ENCODE measurements at places on chromosomes 5 and 9. TPM values are rescaled to one million over a fixed set of nuclear protein-coding genes. Genes with fewer than 3 reads are reported as not detected.

DNA sequence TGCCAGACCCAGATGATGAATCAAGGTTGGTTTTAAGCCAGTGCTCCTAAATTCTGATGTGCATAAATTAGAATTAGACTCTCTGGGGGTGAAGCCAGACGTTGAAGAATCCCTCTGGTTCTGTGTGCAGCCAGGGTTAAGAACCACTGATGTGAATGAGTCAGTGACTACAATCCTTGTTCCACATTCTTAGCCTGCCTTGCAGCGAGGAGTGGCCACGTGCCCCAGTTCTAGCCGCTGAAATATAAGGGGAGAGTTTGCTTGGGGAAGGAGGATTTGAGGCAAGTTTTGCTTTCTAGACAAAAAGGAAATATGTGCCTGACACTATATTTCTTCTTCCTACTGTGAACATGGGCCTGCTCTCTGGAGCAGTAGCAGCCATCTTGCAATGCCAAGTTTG is 34.2 kb upstream of the MSH3 start:
- no peak for DNase-seq

DNA sequence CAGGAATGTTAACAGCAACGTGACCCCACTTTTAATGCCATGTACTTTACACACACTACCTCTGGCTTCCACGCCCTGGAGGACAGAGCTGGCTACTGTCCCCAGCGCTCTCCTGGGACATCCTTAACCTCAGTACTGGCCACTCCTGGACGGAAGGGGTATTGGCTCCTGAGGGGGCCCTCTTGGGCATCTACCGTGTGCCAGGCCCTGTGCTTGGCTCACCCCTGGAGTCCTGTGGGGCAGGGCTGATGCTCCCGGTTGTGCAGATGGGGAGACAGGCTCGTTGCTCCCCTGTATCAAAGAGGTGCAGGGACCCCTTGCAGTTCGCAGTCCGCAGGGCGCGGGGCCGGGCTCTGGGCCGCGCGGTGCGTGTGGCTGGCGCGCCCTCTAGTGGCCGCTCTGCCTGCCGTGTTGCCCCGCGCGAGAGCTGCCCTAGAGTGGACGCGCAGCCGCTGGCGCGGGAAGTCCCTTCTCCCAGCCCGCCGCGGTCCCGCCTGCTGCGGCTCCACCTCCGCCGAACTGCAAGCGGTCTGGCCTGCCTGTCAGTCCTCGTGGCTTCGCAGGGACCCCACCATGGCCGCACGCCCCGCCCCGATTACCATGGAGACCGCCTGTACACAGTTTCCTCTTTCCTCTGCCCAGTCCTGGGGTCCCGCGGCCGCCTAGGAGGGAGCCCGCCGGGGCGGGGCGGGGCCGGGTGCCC is at the start of gene WDR38:
Gene WDR38, plus strand, starts transcription at position 632 of the 703 bp plus-strand sequence. CDS start 72 bp downstream, outside the sequence.
- DNase-seq: peak; percentile 78

GRCh38 chr5:150184990-150185912 is 4.6 kb upstream of the SLC6A7 start:
- no peak for DNase-seq

DNA sequence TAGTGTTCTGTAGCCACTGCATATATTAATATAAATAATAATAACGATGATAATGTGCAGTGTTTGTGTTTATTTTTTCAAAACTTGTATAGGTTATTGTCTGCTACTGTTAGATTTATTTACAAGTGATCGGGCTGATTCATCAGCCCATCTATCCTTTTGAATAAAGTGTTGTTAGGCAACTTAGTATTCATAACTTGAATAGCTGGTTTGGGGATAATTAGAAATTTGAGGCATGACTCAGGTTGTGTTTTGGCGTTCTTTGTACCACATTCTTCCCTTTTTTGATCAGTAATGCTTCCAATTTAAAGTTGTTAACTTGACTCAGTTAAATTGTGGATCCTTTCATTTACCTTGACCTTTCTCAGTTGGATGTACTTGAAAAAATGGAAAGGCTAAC is 69.7 kb downstream of the FOCAD start:
- no peak for DNase-seq

GRCh38 chr9:106879439-106879882 is 16.5 kb downstream of the ZNF462 start:
- no peak for DNase-seq

DNA sequence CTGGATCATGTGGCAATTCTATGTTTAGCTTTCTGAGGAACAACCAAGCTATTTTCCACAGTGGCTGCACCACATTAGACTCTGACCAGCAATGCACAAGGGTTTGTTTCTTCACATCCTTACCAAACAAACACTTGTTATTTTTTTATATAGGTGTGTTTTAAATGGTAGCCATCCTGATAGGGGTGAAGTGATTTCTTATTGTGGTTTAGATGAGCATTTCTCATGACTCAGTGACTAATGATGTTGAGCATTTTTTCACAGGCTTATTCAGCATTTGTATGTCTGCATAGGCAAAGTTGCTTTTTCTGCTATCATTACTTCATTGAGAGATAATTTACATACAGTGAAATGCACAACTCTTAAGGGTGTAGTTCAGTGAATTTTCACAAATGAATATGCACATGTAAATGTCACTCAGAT is 36.0 kb downstream of the ANKRD33B start:
- DNase-seq: no peak

GRCh38 chr5:65927503-65928321 is 1.3 kb downstream of the ERBIN start:
- DNase-seq: no peak

DNA sequence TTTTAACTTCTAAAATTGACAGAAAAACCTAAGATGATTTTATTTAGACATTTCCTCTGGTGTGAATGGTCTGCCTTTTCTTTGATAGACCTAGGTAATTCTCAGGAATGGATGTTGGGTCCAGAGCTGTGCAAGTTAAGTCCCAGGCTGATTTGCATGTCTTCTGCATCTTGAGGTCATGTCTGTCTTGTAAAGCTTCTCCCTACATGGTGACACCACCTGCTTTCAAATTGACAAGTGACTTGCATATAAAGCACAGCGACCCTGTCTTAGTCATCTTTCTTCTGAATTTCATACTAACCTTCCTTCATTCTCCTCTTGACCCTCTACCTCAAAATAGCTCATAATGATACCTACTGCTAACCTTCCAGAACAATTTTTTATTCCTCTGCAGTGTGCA is 29.2 kb downstream of the OSTF1 start:
- DNase-seq: no peak

DNA sequence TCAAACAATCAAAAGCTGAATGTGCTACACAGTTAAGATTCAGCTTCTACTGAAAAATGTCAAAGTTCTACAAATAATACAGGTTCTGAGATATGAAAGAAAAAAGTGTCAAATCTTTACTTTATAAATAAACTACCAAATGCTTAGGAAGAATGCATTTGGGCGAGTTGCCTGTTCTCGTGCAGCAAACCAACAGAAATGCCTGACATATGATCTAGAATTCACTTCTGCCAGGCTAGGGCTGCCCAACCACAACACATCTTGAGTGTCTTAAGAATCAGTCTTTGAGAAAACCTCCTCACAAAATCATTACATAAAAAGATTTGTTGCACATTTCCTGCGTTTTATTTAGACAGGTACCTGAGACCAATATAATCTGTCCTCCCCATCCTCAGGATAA is 42.2 kb downstream of the ANKH start:
- DNase-seq: no peak

FST gene
- total RNA-seq: 0.98 TPM

Measured in glutamatergic neuron (in vitro differentiated cells).